ENCODE measurements at places on chromosomes 1 and 21.

GRCh38 chr1:103942029-103942428 is 192.3 kb downstream of the AMY1C start:
- no peak for DNase-seq

- peak; percentile 60 for DNase-seq
Measured at GRCh38 chr1:20057886-20058420, 12.0 kb upstream of the PLA2G5 start.

DNA sequence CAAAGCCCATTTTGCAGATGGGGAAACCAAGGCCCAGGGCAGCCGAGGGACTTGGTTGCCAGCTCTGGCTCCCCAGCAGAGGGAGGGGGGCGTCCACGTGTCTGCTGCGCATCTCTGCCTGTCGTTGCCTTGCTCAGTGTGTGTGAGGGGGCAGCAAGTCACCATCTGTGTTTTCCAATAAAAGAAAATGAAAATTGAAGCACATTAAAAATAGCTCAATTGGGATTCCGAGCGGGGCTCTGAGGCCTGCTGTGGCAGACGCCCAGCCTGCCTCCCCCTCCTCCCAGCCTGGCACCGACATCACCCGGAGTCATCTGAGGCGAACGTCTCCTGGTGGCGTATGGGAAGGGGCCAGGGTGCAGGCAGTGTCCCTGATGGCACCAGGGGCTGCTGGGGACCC is 51.2 kb downstream of the EPHB2 start:
- no peak for DNase-seq

GRCh38 chr1:218459878-218460711 is 115.0 kb downstream of the TGFB2 start:
- peak; percentile 92 for DNase-seq

DNA sequence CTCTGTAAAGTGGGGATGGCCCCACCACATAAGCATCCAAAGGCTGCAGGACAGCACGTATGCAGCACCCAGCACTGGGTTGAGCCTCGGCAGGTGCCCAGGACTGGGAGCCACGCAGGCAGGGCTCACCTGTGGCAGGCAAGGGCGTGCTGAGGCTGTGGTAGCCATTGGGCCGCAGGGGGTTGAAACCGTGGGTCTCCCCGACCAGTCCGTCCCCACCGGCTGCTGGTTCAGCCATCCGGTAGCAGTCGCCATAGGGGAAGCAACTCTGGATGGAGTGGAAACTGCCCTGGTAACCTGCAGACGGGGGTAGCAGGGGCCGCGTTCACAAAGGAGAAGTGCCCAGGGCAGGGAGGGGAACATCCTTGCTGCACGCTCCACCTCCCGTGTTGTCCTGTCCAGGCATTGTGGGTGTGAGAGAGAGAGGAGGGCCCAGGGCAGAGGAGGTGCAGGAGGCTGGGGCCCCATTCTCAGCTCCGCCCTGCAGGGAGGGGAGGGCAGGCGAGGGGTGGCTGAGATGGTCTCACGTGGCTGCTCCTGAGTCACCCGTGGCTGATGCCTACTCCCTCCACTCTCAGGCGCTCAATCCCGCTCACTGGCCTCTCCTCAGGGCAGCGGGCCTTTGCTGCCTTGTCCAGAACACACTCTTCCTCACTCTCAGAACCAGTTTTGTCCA is 49.9 kb downstream of the DMRTB1 start:
- DNase-seq: peak; percentile 25

DNA sequence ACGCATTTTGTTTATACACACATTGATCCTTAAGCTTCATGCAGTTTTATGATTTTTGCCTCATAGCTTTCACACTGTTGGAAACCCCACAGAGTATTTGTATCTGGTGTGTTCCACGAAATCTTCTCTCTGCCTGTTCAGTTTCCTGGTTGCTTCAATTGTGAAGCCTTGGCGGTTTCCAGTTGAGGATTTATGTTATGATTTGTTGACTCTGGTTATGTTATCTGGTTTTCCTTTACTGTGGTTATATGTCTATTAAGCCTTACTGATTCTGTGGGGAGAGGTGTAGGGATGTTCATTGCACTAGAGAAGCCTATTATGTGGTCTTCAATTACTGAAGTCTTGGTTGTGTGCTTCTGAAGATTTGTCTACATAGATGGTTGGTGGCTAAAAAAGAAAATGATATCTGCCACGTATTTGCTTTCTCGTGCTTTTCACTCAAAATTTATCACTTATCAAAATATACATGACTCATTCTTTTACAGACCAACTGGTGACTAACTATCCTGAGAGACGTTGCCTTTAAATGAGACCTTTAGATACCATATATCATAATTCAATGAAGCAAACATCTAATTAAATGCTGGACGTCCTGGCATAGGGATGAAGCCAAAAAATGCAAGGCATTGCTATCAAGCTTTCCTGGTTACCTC is 488.0 kb upstream of the B3GALT2 start:
- no peak for DNase-seq

DNA sequence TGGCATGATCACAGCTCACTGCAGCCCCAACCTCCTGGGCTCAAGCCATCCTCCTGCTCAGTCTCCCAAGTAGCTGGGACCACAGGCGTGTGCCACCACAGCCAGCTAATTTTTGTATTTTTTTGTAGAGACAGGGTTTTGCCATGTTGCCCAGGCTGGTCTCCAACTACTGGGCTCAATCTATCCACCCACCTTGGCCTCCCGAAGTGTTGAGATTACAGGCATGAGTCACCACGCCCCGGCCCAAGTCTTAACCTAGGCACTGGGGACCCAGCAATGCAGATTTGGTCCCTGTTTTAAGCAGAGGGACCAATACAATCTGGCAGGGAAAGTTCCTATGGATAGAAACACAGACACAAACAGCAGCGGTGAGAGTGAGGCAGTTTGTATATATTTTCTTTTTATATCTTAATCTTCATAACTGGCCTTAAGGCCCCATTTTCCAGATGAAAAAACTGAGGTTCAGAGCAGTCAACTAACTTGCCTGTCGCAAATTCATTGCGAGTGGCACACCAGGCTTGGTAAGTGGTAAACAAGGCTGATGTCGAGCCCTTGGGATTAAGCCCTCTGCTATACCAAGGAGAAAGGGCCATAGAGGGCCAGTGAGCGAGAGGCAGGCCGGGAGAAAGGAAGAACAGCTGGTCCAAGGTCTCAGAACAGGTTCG is 77.8 kb upstream of the TINAGL1 start:
- DNase-seq: no peak

GRCh38 chr1:184502161-184502560 is 115.3 kb downstream of the C1orf21 start:
- no peak for DNase-seq

DNA sequence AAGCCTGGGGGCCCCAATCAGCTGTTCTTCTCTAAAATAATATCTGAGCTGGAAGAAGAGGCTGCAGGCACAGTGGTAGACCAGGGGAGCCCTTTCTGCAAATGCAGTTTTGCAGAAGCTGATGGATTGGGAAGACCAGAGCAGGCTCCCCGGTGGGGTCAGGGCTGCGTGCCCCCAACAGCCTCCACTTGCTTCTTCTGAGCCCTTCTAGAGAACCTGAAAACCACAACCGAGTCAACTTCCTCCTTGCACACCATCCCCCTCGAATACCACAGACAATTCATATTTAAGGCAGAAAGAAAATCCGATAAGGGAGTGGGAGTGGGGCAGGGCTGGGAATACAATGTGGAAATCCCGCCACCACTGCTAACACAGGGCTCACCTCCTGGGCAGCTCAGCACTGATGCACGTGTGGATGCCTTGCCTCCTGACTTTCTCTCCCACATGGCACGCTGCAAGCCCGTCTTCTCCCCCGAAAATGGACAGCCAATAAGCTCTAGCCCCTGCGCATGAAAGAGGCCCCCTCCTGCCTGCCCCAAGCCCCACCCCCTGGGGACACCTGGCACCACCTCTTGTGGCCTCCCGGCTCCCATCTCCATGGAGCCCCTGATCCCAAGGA is 25.4 kb upstream of the ALDH4A1 start:
- DNase-seq: no peak

- peak; percentile 41 for DNase-seq
Measured at GRCh38 chr1:239816081-239816782, 275.5 kb upstream of the FMN2 start.

DNA sequence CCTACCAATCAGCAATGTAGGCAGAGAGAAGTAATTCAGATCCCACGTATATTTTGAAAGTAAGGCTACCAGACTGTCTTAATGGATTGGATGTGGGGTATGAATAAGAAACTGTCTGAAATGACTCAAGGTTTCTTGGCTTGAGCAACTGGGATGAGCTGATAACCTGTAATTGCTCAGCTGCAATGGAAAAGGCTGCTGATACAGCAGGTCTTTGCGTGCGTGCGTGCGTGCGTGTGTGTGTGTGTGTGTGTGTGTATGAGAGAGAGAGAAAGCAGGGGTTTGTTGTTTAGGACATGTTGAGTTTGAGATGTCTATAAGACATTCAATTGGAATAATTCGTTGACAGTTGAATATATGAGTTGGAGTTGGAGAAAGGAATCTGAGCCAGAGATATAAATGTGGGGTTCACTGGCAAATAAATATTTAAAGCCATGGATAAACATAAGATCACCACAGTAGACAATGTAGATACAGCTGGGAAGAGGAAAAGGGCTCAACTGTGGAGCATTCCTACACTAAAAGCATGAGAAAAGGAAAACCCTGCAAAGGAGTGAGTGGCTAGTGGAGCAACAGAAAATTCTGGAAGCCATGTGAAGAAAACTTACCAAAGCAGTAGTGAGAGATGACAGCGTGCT is 72.9 kb downstream of the UCHL5 start:
- DNase-seq: no peak

GRCh38 chr1:42983253-42983652 is 24.6 kb upstream of the SLC2A1 start:
- no peak for DNase-seq

DNA sequence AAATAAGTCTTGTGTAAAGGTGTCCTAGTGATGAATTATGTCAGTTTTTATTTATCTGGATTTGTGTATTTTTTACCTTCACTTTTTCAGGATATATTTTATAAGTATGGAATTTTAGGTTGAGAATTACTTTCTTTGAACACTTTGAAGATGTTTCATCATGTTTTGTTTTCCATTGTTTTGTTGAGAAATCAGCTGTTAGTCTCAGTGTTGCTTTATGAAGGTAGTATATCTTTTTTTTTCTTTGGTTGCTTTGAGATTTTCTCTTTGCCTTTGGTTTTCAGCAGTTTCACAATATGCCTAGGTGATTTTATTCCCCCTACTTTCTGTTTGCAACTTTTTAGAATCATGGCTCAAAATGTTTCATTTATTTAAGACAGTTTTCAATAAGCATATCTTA is 48.8 kb upstream of the PRKACB start:
- DNase-seq: no peak

DNA sequence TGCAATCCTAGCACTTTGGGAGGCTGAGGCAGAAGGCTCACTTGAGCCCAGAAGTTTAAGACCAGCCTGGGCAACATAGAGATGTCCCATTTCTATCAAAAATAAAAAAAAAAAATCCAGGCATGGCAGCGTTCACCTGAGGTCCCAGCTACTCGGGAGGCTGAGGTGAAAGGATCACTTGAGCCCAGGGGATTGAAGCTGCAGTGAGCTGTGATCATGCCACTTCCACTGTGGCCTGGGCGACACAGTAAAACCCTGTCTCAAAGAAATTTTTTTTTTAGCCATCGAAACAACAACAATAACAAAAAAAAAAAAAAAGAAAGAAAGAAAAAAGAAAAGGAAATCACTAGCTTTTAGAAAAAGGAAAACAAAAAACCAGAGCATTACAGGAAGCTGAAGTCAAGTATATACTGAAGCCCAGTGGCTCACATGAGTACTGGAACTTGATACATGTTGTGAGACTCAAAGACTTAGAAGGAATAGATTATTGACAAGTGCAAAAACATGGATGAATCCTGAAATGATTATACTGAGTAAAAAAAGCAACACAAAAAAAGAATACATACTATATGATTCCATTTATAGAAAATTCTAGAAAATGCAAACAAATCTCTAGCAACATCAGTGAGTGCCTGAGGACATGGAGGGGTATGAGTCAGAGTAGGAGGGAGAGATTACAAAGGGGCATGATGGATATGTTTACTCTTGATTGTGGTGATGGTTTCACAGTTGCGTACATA is 6.1 kb upstream of the RABGAP1L start:
- no peak for DNase-seq

DNA sequence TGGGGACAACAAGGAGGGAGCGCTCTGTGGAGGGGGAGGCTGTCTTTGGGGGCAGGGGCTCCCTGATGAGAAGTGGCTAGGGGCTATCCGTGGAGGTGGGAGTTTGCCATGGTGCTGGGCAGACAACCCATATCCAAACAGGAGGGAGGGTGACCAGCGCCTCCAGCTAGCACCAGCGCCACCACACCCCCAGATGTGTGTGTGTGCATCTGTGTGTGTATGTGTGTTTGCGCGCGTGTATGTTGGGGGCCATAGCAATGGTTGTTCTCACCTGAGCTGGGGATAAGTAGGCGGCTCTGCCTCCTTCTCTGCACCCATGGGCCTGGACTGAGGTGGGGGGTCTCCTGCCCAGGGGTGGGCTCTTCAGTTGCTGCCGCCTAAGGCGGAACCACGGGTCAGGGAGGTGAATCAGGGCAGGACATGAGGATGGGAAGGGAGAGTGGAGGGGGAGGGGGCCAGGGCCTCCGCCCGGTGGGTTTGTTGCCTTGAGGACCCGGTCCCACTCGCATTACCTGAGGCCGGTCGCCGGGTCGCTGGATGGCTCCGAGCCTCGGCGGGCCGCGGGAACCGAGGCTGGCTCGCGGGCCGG is 345 bp downstream of the HPCAL4 start:
- DNase-seq: no peak

DNA sequence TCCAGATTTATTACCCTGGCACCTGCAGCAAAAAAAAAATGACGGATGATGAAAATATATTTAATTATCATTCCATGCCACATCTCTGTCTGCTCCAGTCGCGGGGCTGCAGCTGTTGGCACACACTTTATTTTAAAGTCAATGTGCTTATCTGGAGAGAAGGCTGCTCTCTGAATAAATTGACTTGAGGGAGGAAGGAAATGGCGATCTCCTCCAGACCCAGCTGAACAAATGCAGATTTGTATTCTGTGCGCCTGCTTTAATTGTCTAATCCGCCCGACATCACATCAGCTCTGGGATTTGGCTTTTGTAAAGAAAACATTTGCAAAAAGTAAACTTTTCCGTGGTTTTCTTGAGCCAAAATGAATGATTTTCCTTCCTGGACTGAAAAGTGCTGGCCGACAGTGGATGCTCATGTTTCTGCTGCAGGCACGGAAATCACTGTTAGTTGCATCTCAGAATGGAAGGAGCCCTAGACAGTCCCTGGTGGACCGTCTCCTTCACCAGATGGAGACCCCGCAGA is 150.2 kb downstream of the CAMTA1 start:
- no peak for DNase-seq

DNA sequence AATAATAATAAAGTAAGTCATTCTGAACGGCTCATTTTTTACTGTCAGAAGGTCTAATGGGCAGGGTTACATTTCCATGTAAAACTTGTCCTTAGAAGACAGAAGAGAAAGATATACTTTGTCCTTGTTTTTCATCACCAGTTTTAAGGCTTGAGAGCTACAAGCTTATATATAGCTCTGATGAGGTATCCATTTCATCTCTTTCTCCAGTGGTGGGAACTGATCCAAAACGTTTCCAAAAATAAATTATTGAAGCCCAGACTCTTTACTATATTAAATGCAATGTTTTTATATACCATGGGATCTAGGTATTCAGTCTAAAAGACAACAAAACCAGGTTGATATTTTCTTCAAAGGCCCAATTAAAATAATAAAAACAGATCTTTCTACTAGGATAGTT is 8.7 kb downstream of the B3GALNT2 start:
- no peak for DNase-seq

GRCh38 chr1:225943582-225943981 is 2.6 kb upstream of the LEFTY2 start:
- DNase-seq: no peak
